ENCODE measurements at places on chromosomes 1 and 21.

DNA sequence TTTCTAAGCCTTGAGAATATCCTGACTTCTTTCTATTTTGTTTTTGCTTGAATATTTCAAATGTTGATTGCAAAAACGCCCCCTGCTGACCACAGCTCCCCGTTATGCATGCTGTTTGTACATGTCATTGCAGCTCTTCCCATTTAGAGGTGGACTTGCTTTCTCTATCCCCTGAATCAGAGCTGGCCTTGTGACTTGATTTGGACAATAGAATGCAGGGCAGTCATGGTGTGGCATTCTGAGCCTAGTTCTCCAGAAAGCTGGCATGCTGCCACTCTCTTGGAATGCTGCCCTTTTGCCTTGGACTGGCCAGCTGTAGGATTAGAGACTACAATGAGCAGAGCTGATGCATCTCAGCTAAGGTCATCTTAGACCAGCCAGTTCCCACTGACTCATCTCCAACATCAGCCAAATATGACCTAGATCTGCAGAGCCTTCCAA lies 1561.5 kb downstream of the MRPL39 start:
- DNase-seq = peak; percentile 17

DNA sequence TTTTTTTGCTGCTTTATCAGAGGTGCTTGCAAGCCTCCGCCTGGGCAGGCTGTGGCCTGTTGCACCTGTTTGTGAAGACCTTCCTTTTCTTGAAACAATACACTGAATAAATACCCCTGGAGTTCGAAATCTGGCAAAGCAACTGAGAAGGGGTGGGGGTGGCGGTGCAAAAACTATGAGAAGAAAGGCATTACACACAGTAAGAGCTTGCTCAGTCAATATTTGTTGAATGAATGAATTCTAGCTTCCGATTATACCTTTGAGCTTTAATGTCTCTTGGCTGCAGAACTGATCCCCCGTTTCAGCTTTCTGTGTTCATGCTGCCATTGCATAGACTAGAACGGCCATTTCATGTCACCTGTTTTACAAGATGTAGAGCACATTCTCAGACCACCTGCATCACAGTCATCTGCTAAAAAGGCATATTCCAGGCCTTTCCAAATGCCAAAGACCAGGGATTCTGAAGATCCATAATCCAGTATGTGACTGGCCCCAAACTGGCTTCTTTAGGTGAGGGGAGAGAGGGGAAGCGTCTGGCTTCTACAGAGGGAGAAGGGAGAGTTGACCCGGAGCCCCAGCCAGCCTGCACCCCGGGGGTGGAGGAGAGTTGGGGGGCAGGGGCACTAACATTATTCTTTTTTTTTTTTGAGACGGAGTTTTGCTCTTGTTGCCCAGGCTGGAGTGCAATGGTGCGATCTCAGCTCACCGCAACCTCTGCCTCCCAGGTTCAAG lies 111.5 kb downstream of the ETS2 start:
- DNase-seq = no peak

GRCh38 chr21:33070998-33071769 lies 1.2 kb downstream of the OLIG1 start:
- DNase-seq = peak; percentile 58

DNA sequence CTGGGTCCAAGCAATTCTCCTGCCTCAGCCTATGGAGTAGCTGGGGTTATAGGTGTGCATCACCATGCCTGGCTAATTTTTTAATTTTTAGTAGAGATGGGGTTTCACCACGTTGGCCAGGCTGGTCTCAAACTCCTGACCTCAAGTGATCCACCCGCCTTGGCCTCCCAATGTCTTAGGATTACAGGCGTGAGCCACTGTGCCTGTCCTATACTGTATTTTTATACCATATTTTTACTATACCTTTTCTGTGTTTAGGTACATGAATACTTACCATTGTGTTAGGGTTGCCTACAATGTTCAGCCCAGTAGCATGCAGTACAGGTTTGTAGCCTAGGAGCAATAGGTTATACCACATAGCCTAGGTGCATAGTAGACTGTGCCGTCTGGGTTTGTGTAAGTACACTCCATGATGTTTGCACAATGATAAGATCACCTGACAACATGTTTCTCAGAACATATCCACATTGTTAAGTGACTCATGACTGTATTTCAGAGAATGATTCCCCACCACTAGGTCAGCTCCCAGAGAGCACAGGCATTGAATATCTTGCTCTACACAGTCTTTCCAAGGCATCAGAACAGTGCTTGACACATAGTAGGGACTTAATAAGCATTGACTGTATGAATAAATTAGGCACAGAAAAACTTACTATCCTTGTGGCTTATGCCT lies 6.0 kb upstream of the CITED4 start:
- DNase-seq = no peak

GRCh38 chr1:48661726-48662463 lies 114.8 kb downstream of the BEND5 start:
- DNase-seq = no peak

GRCh38 chr1:84103197-84103992 lies 40.7 kb upstream of the PRKACB start:
- DNase-seq = no peak

DNA sequence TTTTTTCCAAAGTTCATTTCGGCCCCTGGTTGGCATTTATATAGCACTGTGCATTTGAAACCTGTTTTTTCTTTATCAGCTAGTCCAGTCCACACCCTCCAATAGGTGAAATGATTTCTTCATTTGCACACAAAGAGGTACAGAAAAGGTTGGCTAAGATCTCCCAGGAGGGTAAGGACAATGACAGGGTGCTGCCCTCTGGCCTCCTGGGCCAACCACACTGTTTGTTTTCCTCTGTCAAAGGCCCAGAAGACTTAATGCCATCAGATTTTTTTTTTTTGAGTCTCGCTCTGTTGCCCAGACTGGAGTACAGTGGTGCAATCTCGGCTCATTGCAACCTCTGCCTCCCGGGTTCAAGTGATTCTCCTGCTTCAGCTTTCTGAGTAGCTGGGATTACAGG lies 70.1 kb upstream of the EFHD2 start:
- no peak for DNase-seq

DNA sequence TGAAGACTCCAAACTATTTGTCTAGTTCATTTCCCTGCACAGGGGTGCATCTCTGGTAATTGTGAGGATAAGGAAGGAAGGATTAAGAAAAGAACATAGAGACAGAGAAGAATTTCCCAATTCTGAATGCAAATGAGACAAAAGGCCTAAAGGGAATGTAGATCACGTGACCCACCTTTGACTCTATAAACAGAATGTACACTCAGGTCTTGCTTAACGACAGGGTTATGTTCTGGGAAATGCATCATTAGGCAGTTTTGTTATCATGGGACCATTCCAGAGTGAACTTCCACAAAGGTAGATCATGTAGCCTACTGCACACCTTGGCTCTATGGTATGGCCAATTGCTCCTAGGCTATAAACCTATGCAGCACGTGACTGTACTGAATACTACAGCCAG lies 252.3 kb upstream of the ZP4 start:
- DNase-seq = no peak

DNA sequence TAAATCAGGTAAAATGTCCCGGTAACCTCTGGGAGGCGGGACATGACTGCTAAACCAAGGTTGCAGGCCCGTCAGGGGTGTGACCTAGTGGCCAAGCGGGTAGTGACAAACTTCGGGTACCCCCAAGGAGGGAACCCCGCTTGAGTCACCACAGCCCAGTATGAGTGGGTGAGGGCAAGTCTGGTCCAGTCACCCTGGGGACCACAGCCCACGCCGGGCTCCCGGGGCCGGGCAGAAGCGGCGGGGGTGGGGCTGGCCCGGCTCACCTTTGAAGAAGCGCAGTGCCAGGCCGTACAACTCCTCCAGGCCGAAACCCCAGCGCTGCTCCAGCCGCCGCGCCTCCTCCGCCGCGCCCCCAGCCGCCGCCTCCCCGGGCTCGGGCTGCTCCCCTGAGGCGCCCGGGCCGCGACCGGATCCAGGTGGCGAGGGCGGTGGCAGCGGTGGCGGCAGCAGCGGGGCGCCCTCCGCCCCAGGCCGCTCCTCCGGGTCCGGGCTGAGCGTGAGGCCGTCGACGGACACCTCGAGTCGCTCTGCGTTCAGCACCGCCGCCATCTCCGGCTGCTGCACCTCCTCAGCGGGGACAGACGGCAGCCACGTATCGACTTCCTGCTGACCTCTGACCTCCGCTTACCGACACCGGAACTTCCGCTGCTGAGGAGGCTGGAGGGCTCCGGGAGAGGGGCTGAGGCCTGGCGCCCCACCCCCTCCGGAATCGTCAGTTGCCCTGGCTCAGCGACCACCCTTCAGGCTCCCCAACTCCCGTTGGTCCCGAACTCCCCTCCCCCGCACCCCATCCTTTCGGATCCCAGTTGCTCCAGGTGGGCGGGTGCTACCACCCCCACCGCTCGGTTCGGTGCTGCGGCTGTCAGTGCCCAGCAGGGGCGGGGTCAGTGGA lies at the start of gene ACBD3:
ACBD3 (minus strand) TSS at position 618 of the 895 bp plus-strand sequence; CDS start at position 552, 66 bp downstream.
- DNase-seq = peak; percentile 97

DNA sequence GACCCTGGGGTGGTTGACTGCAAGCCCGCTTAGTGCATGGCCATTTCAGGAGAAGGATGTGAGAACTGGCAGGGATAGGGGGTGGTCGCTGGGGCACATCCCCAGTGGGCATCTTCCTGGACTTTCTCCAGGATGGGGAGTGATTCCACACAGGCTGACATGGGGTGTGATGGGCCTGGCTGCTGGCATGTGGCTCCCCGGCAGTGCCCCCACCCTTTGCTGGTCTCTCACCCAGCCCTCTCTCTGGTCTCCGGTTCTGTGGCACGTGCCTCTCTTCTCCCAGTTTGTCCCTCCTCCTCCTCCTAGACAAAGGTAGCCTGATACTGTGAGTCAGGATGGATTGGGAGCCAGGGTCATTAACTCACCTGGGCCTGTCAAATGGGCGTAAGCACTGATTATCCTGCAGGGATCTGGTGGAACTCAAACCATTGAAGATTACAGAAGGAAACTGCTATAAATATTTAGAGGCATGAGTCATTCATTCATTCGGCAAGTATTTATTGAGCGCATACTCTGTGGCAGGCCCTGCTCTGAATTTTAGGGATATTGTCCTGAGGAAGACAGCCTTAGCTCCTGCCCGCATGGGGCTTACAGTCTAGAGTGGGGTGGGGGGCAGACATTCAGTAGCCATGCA lies 23.6 kb upstream of the EPS8L3 start:
- no peak for DNase-seq

DNA sequence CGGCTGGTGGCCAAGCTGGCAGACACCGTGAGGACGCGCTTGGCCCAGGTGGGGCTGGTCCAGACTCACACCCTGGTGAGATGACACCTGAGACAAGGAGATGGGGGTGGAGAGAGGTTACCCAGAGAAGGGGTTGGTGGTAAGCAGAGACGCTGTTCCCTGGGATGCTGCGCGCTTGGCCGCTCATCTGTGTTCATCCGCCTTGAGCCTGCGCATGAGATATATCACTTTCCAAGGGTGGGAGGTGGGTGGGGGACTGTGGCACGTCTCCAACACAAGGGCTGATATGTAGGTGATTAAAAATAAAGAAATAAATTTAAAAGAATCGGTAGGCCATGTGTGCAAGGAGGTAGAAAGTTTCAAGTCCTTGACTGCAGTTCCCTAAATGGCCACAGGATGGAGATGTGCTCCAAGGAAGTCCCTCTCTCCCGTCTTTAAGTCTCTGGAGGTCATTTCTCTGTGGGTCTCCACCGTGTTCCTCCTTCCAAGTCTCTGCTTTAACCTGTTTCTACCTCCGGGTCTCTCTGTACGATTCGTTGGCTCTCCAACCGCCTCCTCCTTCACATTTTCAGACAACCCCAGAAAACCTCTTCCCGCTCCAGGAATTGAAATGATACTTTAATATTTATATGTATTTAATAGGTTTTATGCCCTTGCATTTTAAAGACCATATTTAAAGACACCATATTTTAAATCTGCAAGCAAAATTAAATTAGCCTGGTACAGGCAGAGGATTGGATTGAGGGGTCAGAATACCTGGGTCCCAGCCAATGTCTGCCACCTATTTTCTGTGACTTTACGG lies 4.5 kb downstream of the TTC24 start:
- peak; percentile 83 for DNase-seq

DNA sequence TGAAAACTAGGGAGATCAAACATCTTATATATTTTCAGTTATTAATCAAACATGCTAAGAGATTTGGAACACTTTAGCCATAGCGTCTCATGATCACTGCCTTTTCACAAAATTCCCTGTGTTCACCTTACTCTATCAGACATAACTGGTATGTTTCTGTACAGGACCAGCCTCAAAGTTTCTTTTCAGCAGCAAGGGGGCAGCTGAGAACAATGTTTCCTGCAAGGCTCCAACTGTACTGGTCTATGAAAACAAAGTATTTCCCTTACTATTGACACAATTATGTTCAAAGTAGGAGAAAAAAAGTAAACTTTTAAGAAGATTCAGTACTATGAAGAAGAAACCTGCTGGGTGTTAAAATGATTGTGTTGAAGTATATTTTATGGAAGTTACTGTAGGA lies 98.5 kb downstream of the ATF6 start:
- DNase-seq = no peak

GRCh38 chr21:27693376-27693775 lies 726.5 kb upstream of the ADAMTS5 start:
- DNase-seq = no peak
